ENCODE measurements at places on chromosomes 6 and 20. TPM values are rescaled to one million over a fixed set of nuclear protein-coding genes. Genes with fewer than 3 reads are reported as not detected.

DNA sequence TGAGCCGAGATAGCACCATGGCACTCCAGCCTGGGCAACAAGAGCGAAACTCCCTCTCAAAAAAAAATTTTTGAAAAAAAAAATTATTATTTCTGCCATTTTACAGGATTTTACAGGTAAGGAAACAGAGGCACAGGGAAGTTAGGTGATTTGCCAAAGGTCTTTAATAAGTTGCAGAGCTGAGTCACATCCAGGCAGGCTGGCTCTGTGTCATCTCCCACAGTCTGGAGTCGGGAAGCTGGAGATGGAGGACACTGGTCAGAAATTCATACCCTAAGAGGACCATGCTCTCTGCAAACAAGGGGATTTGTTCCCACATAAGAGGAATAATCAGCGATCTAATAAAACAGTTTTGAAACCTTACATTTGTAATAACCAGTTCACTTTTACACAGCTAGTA lies 24.1 kb downstream of the HECA start:
- no peak for DNase-seq

DNA sequence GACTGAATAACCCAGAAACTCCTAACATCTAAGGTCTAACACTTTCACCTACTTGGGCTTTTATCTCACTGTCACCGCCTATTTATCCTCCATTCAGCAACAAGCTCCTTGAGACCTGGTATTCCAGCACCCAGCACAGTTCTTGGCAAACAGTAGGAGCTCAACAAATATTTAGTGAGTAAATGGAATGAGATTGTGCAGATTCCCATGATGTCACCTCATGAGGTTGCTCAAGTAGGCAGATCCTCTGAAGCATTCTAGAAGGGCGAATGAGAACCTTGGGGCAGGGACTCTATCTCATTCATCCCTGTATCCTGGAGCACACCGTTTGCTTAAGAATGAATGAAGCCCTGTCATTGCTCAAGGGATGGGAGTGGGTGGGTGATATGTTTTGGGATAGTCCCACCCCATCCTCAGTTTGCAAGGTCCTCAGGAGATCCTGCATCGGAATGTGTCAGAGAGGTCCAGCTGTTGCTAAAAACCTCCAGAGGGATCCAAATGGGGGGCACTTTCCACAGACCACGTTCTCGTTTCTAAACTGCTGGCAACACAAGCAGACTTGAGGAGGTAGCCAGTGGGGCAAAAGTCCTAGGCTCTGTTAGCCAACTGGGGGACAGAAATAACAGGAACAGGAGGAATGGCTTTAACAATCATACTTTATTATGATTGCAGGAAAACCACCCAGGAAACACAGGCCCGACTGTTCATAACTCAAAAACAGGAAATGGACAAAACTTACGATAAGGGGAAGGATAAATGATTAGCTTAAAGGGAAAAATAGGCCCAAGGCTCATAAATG lies 42.0 kb downstream of the EDN1 start:
- DNase-seq, result peak; percentile 86

GRCh38 chr6:23681743-23682142 lies 444.3 kb upstream of the NRSN1 start:
- no peak for DNase-seq

GRCh38 chr6:30590509-30590908 lies 19.3 kb downstream of the ABCF1 start:
- no peak for DNase-seq

GRCh38 chr6:3081960-3082359 lies 13.7 kb downstream of the RIPK1 start:
- DNase-seq, result no peak

DNA sequence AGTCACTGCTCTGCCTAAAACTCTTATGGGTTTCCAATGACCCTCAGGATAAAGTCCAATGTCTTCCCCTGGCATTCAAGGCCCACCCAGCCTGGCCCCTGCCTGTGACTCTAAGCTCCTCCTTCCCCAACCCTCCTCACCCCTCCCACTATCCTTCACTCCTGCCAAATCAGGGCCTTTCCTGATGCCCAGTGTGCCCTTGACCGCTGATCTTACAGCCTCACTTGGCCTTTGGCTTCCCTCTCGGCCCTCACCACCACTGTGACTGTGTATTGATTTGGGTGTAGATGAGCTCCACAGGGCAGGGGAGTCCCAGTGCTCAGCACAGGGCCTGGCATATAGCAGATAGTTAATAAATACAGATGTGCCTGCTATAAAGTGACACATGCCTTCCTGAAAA lies 115.7 kb downstream of the TOX2 start:
- no peak for DNase-seq

GRCh38 chr6:49563006-49563886 lies 12.8 kb downstream of the C6orf141 start:
- no peak for DNase-seq

The XRN2 gene
- polyA plus RNA-seq, result 21.9 TPM

- no peak for DNase-seq
Measured at GRCh38 chr20:35571555-35571954, 29.7 kb downstream of the ERGIC3 start.

DNA sequence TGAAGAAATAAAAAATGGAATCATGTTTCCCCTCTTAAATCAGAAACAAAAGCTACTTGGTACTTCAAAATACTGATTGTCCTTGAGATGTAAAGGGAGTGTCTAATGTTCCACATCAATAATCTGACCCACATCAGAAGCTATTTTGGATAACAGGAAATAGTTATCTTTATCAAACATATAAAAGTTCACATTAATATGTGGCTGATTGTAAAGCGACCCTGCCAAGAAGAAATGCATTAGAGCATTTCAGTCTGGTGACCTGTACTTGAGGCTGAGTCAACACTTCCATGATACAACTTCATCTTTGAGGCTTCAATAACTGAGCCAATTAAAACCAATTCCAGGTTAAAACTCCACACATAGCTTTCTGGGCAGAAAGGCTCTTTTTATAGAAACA lies 31.8 kb downstream of the SYNE1 start:
- no peak for DNase-seq

GRCh38 chr6:45702849-45703739 lies 312.6 kb downstream of the CLIC5 start:
- no peak for DNase-seq

DNA sequence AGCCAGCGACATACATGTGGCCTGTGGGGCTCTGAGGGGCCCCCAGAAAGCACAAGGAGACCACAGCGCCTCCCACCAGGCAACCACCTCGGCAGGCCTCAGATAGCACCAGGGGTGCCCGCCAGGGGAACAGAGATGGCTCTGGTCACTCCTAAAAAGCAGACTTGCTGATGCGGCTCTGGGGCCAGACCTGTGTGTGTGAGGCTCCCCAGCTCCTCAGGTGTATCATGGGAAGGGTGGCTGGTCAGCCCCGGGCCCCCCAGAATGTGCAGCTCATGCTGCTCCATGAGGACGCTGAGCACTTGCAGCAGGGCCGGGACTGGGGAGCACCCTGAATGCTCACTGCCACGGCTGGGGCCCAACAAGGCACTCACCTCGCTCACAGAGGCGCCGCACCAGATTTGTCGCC lies 60.2 kb downstream of the PYGB start:
- no peak for DNase-seq

The TLDC2 gene
- 19.5 TPM for polyA plus RNA-seq

DNA sequence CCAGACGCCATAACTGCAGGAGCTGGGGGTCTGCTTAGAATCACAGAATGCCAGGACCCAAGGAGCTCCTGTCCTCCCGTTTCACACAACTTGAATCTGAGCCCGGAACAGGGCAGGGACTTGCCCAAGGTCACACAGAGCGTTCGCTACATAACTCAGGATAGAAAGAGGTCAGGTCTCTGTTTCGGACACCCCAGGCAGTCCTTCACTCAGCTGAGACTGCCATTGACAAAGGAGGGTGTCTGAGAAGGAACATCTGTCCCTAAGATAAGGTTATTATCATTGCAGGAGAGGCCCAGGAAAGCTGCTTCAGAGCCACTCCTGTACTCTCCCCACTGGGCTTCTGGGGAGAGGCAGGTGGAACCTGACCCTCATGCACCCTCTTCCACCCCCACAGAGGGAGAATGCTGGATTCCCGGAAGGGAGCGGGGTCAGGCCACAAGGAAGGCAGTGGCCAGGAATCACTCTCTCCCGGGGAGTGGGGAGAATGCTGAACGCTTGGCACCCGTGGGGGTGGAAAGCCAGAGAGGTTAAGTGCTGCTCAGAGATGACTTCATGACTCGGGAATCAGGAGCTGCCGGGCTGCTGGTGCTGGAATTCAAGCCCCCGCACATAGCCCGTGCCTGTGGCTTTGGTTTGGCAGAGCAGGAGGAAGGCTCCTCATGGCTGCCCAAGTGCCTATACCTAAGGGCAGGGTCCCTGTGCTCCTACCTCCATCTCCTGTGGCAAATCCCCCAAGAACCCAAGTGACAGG lies 10.7 kb downstream of the SDC4 start:
- peak; percentile 58 for DNase-seq

The CTAGE9 gene
- not detected for polyA plus RNA-seq

DNA sequence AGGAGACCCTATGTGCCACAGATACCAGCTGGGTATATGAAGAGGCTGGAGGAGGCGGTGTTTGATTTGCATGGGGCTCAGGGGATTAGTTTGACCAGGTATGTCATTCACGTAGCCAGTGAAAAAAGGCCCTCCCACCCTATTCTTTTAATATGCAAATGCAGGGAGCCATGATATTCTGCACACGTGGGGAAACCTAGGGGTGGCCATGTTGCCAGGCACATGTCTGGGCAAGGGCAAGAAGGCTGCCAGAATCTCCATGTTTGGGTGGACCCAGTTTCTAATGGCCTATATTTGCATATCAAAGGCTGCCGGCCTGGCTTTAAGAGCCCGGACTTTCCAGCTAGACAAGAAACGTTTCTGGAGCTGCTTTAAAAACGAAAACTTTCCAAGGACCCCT lies 60.4 kb downstream of the SOX4 start:
- no peak for DNase-seq

The KDM1B gene
- polyA plus RNA-seq, result 10.1 TPM

- DNase-seq, result no peak
Measured at GRCh38 chr6:1251198-1252155, 60.4 kb upstream of the FOXQ1 start.

GRCh38 chr20:63502671-63503172 lies 3.8 kb upstream of the EEF1A2 start:
- DNase-seq, result no peak

GRCh38 chr6:99350573-99350972 lies 1.1 kb upstream of the FAXC start:
- DNase-seq, result peak; percentile 21

DNA sequence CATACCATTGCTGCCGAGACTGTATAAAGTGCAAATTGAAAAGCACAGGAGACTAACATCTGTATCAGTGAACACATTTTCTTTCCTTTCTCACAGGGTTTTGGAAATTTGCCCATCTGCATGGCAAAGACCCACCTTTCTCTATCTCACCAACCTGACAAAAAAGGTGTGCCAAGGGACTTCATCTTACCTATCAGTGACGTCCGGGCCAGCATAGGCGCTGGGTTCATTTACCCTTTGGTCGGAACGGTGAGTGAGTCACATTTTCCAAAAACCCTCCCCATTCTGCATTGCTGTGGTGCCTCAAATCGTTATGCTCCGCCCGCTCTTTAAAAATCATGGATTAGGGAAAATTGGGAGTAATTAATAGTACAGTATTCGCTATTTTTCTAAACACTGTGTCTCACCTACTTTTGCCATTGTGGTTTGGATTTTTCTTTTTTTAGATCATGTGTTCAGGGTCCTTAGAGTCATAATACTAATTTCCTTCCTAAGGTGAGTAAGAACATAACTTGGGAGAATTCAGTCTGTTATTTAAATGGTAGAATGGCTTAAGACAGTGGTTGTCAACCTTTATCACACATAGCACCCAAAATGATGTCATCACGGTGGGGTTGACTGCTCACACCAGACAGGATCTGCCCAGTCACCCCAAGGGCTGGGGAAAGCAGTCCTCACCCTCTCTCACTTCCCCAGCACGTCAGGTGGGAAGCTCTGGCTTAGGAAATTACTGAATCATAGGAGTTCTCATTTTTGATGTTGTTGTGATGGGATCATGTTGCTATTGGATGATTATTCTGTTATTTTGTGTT lies 171.6 kb downstream of the MTHFD1L start:
- no peak for DNase-seq

- peak; percentile 94 for DNase-seq
Measured at GRCh38 chr6:142945049-142945445, at the start of gene HIVEP2. Gene HIVEP2, minus strand, starts transcription at chr6:142945176. Its CDS starts 170,438 bp downstream, at chr6:142774738.

- no peak for DNase-seq
Measured at GRCh38 chr20:24676353-24676977, 207.0 kb downstream of the SYNDIG1 start.

The PTPN1 gene
- polyA plus RNA-seq, result 18.0 TPM

- DNase-seq, result peak; percentile 87
Measured at GRCh38 chr6:56683882-56684281, 41.2 kb upstream of the DST start.

The PNLDC1 gene
- not detected for polyA plus RNA-seq

The PRSS16 gene
- polyA plus RNA-seq, result 24.8 TPM

The CST9L gene
- not detected for polyA plus RNA-seq

The SLC35D3 gene
- polyA plus RNA-seq, result not detected

The ELOVL2 gene
- not detected for polyA plus RNA-seq

GRCh38 chr20:23112595-23112994 lies 26.5 kb upstream of the CD93 start:
- DNase-seq, result no peak

- DNase-seq, result no peak
Measured at GRCh38 chr6:22770054-22770453, 200.7 kb downstream of the HDGFL1 start.

DNA sequence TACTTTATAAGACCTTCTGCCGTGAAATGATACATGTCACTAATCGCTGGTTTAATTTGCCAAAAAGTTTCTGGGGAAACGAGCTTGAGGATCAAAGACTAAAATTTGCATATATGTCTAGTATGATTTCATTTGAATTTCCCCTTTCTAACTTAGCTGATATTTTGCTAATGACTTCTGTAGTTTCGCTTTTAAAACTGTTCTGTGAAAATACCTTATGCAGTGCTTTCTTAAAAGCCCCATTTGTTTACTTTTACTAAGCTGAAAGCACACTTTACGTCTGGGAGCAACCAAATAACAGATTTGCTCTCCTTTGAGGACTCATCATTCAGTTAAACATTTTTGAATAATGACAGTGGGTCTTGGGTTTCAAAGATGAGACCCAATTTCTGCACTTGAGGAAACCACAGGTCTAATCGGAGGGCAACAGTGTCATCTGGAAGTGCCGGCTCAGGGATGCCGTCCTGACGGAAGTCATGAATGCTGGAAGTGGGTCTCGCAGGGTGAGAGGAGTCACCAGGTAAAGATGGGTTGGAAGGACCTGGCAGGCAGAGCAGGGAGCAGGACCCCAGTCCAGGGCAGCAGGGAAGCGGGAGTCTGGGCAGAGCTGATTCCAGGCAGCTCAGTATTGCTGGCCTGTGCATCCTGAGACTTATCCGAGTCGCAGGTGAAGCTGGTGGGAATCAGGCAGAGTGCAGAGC lies 33.2 kb downstream of the PLEKHG1 start:
- DNase-seq, result no peak

GRCh38 chr20:32875673-32876072 lies 16.9 kb downstream of the EFCAB8 start:
- no peak for DNase-seq

The CGA gene
- polyA plus RNA-seq, result 0.16 TPM

The XKR7 gene
- polyA plus RNA-seq, result 0.37 TPM

The TMEM217 gene
- polyA plus RNA-seq, result 0.78 TPM

The TINAG gene
- polyA plus RNA-seq, result 23.3 TPM
